Stimulated activated CD8-positive, alpha-beta memory T cell treated with anti-CD3 and anti-CD28 coated beads, Interleukin-4, amount 100 ng/mL, for 4 hours (primary cell): ENCODE measurements at places on chromosomes 5 and 9.

GRCh38 chr5:132774896-132775295 is 2.1 kb downstream of the SEPTIN8 start:
- DNase-seq, result no peak

DNA sequence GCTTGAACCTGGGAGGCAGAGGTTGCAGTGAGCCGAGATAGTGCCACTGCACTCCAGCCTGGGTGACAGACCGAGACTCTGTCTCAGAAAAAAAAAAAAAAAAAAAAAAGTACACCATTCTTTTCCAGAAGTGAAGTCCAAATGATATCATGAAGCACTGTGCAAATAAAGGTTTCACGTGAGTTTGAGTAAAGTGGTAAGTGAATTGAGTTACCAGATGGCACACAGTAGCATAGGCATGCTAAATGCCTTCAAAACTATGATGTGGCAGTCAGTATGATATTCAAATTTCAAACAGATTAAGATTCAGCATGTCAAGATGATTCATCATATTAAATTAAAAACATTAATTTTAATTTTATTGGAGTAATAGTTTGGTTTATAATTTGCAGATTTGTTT is 195.2 kb downstream of the TAF11L14 start:
- DNase-seq, result no peak

DNA sequence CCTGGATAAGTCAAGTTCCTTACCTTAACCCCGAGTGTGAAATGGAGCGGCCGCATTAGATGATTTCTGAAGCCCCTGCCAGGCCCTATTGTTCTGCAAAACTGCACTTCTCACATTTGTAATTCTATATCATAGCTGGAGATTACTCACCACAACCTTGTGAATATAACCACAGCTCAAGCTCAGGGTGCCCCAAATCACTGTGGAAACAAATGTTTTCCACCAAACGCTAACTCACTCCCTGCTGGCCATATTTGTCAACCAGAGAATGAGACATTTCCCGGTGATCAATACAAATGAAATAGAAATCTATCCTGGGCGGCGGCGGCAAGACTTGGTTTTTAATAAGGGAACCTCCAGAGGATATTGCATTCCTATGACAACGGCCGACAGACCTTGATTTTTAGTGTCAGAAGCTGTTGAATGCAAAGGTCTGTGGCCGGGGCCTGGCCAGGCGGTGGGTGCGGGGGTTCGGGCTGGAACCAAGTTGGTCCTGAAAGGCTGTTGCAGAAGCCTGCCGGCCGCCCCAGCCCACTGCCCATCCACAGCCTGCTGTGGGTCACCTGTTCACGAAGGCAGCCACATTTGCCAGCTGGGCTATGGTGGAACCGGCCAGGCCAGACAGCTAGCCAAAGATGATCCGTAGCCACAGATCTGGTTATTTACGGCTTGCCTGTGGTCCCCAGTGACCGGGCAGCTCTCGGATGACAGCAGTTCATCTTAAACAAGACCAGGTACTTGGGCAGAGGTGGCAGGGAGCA is 93.9 kb upstream of the LMX1B start:
- no peak for DNase-seq

- DNase-seq, result no peak
Measured at GRCh38 chr5:140694276-140694675, 3.0 kb downstream of the HARS2 start.

- no peak for DNase-seq
Measured at GRCh38 chr5:10049858-10050455, 199.7 kb downstream of the ATPSCKMT start.

DNA sequence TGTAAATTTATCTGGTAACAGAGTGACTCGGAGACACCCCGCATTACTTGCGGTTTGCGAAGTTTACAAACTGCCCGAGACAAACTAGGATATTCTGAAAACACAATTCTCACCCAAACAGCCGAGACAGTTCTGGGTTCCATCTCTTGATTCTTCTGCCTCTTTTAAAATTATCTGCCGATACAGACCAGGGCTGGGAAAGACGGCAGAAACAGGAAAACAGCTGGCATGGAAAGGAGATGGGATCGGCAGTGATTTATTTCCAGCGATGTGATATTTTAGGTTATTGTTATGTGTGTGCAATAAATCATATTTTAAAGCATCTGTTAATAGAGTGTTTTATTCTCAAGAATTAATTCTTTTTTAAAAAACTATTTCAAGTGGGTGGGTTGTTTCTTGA is 93.3 kb upstream of the LMX1B start:
- DNase-seq, result no peak

- DNase-seq, result no peak
Measured at GRCh38 chr5:144406442-144406841, 235.8 kb downstream of the KCTD16 start.
